ENCODE measurements at places on chromosomes 16 and 17. TPM values are rescaled to one million over a fixed set of nuclear protein-coding genes. Genes with fewer than 3 reads are reported as not detected.

The C1QTNF8 gene
- not detected for total RNA-seq

The CACNG3 gene
- total RNA-seq = not detected

The GPR139 gene
- total RNA-seq = not detected

The CD7 gene
- not detected for total RNA-seq

The C16orf89 gene
- not detected for total RNA-seq

The PRDM7 gene
- total RNA-seq = not detected
